Activated CD4-positive, alpha-beta T cell treated with anti-CD3 and anti-CD28 coated beads, Interleukin-2, amount 50 U/mL, for 24 hours (primary cell): ENCODE measurements at places on chromosomes 7 and 10.
A peak's percentile ranks its signal among the peaks of the same experiment; 100 is the strongest.

DNA sequence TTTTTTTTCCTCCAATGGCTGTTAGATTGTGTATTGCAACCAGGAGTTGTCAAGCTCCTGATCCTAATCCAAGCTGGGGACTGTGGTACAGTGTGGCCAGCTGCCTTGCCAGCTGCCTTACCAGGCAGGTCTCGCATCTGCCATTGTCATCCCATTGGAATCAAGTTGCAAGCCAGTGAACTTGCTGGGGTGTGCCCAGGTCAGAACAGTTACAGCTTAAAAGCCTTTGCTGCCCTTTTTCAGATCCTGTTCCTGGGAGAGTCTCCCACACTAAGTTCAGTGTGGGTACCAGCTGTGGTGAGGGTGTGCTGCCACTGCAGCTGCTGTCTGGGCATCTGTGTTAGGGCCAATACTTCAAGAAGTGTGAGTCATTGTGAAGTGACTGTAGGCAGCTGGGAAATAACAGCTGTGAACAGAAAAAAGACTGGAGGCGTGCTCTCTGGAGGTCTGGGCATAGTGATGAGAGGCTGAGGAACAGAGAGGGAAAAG is 72.8 kb downstream of the CCNY start:
- DNase-seq: no peak

DNA sequence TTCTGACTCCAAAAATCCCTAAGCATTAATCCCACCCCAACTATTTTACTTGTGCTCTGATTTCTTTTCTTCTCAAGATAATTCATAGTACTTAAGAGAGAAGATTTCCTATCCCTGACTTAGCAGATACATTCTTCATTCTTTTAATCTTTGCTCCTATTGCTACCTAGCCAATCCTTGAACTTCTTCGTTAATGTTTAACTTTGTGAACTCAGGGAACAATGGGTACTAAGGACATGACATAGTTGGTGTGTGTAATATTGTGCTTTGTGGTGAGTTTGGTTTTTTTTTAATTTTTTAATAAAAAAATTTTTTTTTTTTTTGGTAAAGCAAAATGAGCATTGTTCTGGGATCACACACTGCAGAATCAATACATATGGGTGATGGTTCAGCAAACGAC is 166.2 kb downstream of the CHCHD3 start:
- no peak for DNase-seq

DNA sequence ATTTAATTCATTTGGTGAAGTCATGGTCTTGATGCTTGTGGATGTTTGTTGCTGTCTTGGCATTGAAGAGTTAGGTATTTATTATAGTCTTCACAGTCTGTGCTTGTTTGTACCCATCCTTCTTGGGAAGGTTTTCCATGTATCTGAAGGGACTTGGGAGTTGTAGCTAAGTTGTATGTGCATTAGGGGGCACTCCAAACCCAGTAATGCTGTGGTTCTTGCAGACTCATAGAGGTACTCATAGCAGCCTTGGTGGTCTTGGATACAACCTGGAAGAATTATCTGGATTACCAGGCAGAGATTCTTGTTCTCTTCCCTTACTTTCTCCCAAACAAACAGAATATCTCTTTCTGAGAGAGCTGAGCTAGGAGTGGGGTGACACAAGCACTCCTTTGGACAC is 93.2 kb downstream of the ADCYAP1R1 start:
- no peak for DNase-seq

GRCh38 chr7:43439631-43440401 is 143.1 kb upstream of the STK17A start:
- peak; percentile 32 for DNase-seq

GRCh38 chr7:41969561-41970105 is 266.7 kb upstream of the INHBA start:
- DNase-seq: no peak

DNA sequence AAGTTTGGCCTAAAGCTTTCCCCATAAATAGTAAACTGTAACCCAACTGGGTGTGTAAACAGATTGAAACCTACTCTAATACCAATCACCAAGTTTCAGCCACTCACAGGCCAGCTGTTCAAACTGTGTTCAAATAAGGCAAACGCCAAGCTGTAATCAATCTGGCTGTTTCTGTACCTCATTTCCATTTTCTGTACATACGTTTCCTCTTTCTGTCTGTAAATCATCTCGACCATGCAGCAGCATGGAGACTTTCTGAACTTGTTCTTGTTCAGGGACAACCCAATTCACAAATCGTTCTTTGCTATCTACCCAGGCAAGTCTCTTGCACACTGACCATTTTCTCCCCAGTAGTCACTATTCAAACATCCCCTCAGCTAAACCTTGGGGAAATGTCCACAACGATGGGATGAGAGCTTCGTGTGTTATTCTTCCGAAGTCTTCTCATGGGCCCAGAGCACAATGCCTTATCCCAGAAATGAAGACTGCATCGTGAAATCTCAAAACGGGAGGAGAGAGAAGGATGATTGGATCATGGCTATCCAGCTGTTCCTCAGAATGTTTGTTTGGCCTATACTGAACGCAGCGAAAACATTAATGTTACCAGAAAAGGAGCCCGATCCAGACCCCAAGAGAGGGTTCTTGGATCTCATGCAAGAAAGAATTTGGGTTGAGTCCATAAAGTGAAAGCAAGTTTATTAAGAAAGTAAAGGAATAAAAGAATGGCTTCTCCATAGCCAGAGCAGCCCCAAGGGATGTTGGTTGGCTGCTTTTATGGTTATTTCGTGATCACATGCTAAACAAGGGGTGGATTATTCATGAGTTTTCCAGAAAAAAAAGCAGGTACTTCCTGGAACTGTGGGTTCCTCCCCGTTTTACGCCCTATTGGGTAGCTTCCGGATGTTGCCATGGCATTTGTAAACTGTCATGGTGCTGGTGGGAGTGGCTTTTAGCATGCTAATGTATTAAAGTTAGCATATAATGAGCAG is 86.2 kb downstream of the SLC16A9 start:
- DNase-seq: no peak

DNA sequence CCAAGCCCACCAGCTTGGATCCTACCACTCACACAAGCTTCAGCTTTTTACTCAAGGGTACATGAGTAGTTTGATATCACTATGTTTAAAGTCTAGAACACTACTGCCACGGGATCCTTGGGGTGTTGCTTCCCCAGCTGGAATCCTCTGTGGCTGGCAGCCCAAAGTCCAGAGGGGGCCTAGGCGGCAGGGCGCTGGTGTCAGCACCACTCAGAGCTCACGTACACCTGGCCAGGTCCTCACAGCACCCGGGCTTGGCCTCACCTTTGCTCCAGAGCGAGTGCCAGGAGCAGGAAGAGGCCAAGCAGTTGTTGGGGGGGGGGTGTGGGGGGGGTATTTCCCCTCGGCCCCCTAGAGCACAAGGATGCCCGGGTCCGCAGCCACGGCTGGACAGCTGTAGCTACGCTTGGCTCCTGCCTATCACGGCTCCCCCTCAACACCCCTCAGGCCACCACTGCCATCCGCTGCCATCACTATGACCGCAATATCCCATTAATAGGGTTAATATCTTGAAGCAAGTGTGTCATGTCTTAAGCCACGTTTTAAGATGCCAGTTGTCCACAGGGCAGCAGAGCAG is 17.0 kb downstream of the ZDHHC6 start:
- DNase-seq: no peak

DNA sequence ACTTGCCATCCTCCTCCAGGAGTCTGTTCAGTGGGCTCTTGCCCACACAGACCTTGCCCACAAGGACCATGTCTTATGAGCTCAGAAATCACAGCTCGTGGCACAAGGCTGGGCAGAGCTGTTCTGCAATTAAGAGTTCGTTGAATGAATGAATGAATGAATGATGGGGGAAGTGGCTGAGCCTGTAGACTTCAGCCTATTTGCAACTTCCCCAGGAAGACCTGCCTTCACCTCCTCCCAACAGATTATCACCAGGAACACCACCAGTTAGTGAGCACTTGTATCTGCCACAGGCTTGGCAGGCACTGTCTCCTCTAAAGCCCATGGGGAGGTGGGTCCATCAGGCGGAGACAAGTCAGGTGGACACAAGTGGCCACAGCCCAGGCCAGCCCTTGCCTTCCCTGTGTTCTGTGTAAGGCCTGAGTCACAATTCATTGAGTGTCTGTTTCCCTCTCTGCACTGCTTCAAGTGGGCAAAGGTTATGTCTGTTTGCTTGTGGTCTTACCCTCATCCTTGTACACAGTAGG is 1.8 kb upstream of the FGF8 start:
- no peak for DNase-seq

GRCh38 chr7:11726001-11726793 is 105.8 kb downstream of the THSD7A start:
- DNase-seq: no peak

DNA sequence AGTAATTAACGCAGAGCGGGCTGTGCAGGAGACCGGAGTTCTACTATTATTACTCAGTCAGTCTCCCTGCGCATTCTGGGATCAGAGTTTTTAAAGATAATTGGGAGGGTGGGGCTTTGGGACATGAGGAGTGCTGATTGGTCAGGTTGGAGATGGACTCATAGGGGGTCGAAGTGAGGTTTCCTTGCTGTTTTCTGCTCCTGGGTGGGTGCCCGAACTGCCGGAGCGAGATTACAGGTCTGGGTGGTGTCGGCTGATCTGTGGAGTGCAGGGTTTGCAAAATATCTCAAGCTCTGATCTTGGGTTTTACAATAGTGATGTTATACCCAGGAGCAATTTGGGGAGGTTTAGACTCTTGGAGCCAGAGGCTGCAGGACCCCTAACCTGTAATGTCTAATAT is 3.9 kb upstream of the LRRC27 start:
- no peak for DNase-seq

DNA sequence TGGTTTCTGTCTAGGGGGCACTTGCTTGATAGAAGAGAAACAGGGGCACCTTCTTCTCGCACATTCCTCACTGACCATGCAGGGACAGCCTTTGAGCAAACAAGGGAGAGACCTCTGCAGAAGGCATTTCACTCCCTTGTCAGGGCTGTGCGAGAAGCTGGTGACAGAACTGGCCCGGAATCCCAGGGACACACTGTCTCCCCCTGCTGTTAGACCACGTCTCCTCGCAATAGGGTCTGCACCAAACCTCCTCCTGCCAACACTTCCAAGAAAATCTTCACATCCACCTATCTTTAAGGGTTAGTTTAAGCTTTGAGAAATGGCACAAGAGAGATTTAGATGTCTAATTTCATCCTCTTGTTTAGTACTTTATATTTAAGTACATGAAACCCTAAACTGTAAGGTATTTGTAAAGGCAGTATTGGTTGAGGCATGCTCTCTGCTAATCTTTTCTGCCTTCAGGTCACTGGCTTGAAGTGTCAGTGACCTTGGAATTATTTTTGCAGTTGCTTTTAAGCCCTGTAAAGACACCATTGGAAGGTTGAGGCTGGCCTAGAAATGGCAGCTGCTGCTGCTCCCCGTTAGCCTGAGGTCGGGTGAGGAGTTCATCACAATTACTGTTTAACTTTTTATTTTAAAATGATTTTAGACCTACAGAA is 37.0 kb downstream of the RBM20 start:
- peak; percentile 12 for DNase-seq

DNA sequence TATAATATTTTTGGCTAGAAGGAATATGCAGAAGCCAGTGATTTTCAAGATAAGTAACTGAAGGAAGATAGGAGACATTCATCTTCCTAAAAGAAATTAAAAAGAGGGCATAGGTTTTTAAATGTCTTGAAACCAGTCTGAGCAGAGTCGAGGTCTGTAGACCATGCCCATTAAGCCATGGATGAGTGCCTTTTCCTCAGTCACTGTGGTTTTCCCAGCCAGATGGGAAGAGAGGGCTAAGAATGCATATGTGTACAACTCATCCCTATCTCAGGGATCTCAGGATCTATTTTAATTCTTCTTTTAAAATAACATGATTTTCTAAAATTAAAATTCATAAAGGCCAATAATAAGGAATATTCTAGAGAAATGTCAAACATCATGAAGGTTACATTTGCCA is 112.8 kb downstream of the PPP1R3A start:
- no peak for DNase-seq

GRCh38 chr10:110002801-110003523 is 4.8 kb upstream of the ADD3 start:
- no peak for DNase-seq

DNA sequence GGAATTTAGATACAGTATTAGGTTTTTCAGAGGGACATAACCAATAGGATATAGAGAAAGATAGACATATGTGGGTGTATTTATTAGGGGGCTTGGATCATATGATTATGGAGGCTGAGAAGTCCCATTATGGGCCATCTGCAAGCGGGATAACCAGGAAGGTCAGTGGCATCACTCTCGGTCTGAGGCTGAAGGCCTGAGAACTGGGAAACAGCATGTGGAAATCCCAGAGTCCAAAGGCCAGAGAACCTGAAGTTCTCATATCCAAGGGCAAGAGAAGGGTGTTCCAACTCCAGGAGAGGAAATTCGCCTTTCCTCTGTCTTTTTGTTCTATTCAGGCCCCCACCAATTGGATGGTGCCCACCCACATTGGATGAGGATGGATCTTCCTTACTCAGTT is 180.7 kb downstream of the POU6F2 start:
- no peak for DNase-seq

DNA sequence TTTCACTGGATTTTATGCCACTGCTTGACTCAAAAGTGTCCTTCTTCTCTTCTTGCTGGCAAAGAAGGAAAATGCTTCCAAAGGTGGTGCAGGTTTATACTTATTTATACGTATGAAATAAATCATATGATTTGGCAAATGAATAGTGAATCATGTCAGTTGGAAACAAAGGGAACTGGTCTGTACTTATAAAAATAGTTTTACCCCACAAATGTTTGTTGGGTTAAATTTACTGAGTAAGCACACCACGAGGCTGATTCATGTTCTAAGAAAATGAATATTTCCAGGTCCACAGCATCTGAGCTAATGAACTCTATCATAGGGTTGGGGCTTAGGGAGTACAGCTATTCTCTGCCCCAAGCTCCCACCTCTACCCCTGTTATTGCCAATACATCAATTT is 232.2 kb downstream of the TRIL start:
- DNase-seq: no peak

GRCh38 chr7:139783647-139784385 is 6.0 kb upstream of the HIPK2 start:
- DNase-seq: no peak

DNA sequence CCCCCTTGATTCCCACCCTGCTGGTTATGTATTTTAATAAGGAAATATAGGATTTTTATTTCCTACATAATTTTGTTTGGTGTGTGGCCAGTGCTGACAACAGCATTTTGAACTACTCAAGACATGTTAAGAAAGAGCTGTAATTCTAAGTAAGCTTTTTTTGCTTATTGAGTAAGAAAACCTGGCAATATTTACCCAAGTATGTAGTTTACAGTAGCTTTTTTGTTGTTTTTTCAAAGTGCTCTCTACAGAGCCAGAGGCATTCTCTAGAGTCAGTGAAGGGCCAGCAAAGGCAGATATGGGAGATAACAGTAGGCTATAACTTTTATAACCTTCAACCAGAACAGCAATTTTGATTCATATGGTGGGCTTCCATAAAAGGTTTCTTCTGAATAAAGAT is 63.2 kb upstream of the TMEM168 start:
- no peak for DNase-seq

GRCh38 chr7:157496416-157497275 is 159.8 kb downstream of the DNAJB6 start:
- no peak for DNase-seq
